ENCODE measurements at places on chromosomes 5 and 9.

DNA sequence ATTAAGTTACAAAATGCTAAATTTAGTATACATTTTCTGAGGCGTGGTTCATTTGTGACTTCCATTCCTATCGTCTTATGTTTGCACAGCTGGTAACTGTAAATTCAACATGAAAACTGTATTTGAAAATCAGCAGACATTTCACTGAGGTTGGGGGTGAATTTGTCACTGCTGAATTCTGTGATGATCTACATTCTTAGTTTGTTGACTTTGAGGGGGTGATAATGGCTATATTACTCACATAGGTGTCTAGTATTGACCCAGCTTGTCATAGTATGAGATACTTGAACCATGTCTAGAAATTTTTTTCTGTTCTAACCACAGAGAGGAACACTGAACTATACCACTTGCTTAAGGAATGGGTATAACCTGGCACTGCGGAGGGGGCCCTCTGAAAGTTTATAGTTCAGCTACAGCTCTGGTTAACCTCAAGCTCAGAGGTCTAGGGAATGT is 313.3 kb downstream of the PIK3R1 start:
- DNase-seq = no peak

DNA sequence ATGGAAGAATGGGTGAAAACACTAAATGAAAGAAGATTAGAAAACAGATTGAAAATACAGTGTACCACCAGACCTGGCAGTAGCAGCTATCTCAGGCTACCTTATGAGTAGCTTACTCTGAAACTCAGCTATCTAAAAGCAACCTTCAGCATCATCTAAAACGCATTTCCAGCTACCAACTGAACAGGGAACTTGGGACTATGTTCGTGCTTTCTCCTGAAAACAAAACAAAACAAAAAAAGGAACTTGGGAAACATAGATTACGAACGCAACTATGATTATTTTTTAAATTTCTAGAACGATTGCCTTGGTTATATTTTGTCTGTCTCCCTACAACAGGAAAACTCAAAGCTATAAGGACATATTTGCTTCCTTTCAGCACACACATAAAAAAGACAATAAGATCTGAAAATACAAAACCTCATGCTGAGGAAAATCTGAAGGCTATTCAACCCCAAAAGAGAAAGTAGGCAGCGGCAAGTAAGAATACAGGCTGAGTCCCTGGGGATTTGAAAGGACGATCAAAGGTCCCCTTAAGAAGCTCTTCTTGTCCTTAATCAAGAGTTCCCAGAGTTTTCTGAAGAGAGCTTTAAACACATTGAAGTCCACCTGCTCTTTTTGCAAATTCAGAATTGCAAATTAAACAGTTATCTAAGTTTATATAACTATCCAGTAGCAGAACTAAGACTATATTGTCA is 53.4 kb downstream of the OR2K2 start:
- DNase-seq = no peak

- no peak for DNase-seq
Measured at GRCh38 chr9:127938298-127938690, 640 bp upstream of the DPM2 start.

- DNase-seq = no peak
Measured at GRCh38 chr5:30458681-30459080, 734.8 kb upstream of the CDH6 start.

- DNase-seq = no peak
Measured at GRCh38 chr5:97929383-97929782, 746.3 kb upstream of the RIOK2 start.

GRCh38 chr5:77360381-77360780 is 131.7 kb downstream of the WDR41 start:
- DNase-seq = no peak

DNA sequence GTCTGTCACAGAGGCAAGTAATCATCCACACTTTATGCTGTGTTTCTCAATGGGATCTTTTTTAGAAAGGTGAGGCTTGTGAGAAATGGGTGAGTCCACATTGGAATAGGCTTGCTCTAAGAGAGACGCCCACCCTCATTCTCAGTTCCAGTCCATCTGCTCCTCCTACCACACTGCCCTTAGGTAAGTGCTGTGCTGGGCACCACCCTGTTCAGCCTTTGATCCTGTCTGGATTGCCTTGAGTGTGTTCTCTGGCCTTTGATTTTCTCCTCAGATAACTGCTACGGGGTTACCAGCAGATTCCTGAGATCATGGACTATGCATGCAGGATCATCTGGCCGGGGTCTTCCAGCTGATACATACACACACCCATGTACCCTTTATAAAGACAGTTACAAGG is 328.6 kb downstream of the KDM4C start:
- no peak for DNase-seq

GRCh38 chr5:170327168-170327567 is 29.6 kb upstream of the LCP2 start:
- no peak for DNase-seq
